ENCODE measurements at places on chromosomes 2 and 18. TPM values are rescaled to one million over a fixed set of nuclear protein-coding genes. Genes with fewer than 3 reads are reported as not detected.

UGT1A5 gene
- 2.0 TPM for total RNA-seq

- peak; percentile 79 for DNase-seq
These were observed 70.2 kb upstream of the SH3BP4 start for GRCh38 chr2:234881413-234882241.

DNA sequence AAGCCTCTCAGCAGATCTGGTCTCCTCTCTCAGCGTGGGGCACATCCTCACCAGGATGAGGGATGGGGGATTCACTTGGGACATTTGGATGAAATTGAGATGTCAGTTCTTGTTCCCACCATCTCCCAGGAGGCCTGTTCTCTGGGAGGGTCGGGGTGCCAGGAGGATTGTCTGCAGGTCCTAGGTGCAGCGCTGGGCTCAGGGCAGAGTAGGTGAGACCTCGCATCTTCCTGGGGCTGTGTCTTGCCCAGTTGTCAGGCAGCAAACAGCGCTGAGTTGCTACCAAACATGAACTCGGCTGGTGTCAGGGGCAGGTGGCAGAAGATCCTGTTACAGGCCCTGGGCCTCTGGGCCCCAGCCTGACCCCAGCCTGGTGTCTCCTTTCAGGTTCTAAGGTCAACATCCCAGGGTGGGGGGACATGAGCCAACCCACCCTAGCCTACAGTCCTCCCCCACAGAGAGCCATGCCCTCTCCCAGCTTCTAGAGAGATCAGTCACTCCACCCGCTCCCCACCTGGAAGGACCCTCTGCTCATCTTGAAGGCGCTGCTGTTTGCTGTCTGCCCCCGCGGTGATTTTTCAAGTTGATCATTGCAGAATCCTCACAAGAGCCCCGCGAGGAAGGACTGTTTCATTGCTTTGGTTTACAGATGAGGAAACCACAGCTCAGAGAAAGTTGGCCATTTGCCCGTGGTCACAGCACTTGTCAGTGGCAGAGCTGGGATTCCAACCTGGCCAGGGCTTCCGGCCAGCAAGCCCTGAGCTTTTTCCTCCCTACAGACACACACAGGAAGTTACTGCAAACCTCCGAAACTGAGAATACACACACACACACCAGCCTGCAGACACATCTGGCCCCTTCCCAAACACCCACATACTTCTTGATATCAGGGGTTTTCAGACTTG, 83.9 kb downstream of the STPG4 start:
- DNase-seq = peak; percentile 75

DNA sequence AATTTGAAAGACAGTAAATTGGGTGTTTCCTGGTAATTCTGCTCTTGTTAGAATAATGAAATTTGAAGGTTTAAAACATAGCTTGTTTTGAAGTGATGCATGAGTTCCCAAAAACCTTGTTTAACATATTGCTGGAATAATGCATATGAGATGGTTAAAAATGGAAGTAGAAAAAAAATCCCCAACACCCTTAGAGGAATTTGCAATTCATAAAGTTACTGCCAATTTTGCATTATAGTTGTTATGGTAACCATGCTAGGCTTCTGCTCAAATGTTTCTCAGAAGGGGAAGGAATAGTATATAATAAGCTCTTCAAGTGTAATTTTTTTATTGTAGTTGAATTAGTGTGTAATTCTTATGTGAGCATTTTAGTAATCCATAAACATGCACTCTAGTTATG, 49.1 kb downstream of the FASTKD2 start:
- no peak for DNase-seq

GRB14 gene
- 2.5 TPM for total RNA-seq

NEU2 gene
- not detected for total RNA-seq

GRCh38 chr2:179264368-179265081, at the start of gene SESTD1:
Gene SESTD1 (minus strand): TSS chr2:179264832. CDS start chr2:179191841, 72,991 bp downstream.
- peak; percentile 58 for DNase-seq

- DNase-seq = no peak
These were observed 46.2 kb downstream of the TWSG1 start for GRCh38 chr18:9380621-9381395.

IL36G gene
- not detected for total RNA-seq
